Activated naive CD4-positive, alpha-beta T cell treated with anti-CD3 and anti-CD28 coated beads, Interleukin-2, amount 50 U/mL, for 72 hours (primary cell): ENCODE measurements at places on chromosomes 1 and 21.

- no peak for DNase-seq
Observed at GRCh38 chr21:45283611-45284455, 3.9 kb downstream of the POFUT2 start.

GRCh38 chr21:36803051-36803645 lies 104.2 kb downstream of the SIM2 start:
- no peak for DNase-seq

DNA sequence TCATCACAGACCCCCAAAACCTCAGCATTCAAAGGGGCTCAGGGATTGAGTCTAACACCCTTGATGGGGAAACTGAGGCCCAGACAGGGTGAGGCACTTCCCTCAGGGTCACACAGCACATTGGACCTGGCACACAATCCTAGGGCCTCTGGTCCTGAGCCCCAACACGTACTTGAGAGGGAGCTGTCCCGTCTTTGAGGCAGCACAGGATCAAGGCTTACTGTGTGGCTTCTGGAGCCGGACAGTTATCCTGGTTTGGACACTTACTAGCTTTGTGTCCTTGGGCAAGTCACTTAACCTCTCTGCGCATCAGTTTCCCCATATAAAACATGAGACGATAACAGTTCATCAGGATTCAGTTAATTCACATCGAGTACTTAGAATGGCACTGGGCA lies 26.5 kb downstream of the RUNX3 start:
- DNase-seq: peak; percentile 51

DNA sequence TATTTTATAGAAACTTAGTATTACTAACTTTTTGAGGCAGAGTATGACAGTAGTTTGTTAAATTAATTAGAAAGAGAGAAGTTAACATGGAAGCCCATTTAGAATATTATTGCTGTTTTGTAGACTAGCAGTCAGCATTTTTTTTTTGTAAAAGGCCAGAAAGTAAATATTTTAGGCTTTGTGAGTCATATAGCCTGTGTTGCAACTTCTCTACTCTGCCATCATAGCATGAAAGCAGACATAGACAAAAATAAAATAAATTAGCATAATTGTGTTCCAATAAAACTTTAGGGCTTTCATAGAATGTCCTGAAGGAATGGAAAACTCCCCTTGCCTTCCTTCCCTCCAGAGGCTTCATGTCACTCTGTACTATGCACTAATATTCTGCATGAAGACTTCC lies 12.3 kb upstream of the RGS4 start:
- no peak for DNase-seq

DNA sequence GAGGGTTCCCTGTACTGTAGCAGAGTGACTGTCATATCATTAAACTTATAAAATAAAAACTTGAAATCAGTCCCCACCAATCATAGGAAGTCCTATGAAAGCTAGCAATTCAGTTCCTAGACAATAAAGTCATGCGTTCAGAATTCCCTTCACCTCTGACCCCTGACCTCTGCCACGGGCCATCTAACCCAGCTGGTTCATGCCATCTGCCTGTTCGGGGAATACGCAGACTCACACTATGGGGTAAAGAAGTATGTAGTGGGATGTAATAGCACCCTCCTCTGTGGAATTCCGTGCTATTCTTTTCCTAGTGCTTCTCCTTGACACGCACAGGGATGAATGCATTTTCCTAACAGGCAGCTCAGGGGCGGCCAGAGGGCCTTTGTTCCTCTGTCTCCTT lies 2.1 kb downstream of the GSTM4 start:
- DNase-seq: no peak

- DNase-seq: no peak
Observed at GRCh38 chr1:114126261-114127095, 27.2 kb downstream of the SYT6 start.
